NCI-H460 (cell line): ENCODE measurements at places on chromosomes 6 and 20. TPM values are rescaled to one million over a fixed set of nuclear protein-coding genes. Genes with fewer than 3 reads are reported as not detected.

- no peak for DNase-seq
Measured at GRCh38 chr20:47568019-47568418, 66.3 kb downstream of the NCOA3 start.

DNA sequence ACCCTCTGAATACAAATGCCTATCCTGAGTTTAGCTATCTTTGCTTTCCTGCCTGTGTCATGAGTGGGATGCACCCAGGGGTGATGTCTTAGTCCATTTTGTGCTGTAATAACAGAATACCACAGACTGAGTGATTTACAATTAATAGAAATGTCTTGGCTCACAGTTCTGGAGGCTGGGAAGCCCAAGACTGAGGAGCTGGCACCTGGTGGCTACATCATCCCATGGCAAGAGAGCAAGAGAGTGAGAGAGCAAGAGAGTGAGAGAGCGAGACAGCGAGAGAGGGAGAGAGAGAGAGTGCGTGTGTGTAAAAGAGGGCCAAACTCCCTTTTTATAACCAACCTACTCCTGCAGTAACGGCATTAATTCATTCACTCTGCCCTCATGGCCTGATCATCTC lies 76.8 kb downstream of the PRDM1 start:
- DNase-seq = no peak

DNA sequence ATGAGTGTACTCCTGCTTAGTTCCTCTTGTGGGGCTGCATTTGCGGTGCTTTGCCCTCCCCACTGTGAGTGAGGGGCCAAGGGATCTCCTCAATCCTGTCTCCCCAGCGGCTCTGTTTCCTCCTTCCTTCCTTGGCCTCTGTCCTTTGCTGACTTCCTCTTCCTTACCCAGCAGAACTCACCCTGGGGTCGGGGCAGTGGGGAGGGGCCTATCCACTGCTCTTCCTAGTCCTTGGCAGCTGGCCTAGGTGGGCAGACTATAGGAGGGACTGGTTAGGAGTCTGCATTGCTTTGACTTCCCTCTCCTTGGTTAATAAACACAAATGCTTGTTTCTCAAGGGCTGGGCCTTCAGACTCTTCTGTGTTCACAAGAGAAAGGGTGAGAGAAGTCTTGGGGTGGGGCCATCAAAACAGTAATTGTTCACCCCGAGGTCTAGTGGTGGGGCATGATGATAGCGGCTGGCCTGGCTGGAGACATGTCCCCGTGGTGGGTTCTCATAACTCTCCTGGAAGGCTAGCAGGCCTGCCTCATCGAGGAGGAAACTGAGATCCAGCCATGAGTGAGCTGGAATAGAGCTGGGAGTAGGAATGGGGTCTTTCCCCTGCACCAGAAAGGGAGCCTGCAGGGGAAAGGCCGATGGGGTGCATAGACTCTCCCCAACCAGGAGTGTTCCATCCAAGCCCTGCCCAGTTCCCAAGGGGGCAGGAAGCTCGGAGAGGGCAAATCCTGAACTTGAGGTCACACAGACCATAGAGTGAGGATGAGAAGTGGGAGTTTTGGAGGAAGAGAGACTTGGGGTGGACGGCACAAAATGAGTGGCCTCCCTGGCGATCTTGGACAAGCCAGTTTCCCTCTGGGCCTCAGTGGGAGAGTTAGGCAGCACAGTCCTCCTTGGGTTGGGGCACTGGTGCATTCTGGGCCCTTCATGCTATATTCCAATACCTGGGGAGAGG lies 12.7 kb downstream of the FAM110A start:
- DNase-seq = no peak

Gene SLC35F1
- 0.17 TPM in 1 of 2 replicates, not detected in the other for total RNA-seq
